Cardiac septum (tissue), 1 donor: ENCODE measurements at places on chromosomes 16 and 17. TPM values are rescaled to one million over a fixed set of nuclear protein-coding genes. Genes with fewer than 3 reads are reported as not detected.
A peak's percentile ranks its signal among the peaks of the same experiment; 100 is the strongest.

Gene TEKT5
- 0.22 TPM for total RNA-seq

Gene MEIOC
- not detected for total RNA-seq

Gene CACNG1
- total RNA-seq: not detected

Gene CHST4
- total RNA-seq: not detected

Gene MVD
- total RNA-seq: 27.1 TPM

Gene PRSS33
- total RNA-seq: not detected

Gene PABPN1L
- not detected for total RNA-seq

Gene SPATA32
- not detected for total RNA-seq

- no peak for DNase-seq
Measured at GRCh38 chr17:2271985-2272702, 31.4 kb downstream of the SMG6 start.

DNA sequence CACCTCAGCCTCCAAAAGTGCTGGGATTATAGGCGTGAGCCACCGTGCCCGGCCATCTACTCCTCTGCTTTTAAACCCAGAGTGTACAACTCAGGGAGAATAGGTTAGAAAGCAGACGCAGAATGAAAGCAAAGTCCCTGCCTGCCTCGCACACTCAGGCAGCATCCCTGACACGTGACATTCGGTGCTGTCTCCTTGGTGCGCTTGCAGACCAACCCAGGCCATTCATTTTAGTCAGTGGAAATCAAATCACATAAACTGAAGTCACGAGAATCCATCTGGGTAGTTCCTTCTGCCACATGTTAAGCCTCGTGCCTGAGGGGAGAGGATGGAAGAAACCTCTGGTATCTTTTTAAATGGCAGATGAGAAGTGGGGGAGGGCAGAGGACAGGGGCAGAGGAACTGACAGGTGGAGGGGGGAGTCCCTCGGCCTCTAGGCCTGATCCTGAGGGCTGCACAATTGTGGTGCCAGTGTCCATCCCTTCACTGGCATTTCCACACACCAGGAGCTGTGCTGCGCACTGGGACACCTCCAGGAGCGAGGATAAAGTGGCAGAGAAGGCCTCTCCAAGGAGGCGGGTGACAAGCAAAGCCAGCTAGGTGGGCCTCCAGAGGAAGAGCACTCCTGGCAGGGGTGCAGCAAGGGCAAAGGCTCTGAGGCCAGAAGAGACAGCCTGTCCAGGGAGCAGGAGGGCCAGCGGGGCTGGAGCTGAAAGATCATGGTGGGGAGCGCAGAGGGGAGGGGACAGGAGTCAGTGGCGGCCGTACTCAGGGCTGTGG, 196.3 kb downstream of the KATNIP start:
- DNase-seq: no peak

DNA sequence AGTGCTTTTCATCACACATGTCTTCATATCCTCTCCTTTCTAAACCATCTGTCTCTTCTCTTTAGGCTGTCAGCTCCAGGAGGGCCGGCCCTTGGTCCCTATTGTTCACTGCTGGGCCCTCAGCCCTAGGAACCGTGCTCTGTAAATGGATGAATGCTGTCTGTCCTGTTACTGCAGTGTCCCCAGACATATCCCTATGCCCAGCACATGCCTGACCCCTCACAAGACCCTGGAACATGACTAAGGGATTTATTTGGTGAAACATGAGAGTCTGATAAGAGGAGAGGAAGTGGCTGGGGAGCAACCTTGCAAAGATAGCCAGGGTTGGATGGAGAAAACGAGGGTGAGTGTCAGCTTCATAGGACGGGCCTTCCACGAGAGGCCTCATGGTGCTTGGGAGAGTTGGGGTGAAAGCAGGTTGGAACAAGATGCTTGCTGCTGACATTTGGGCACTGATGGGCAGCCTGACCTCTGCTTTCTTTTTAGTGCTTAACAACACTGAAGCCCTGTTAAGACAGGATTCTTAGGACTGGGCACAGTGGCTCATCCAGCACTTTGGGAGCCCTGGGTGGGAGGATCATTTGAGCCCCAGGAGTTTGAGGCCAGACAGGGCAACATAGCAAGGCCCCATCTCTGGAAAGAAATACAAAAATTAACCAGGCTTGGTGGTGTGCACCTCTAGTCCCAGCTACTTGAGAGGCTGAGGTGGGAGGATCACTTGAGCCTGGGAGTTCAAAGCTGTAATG, 39.0 kb downstream of the ABCC1 start:
- DNase-seq: no peak

DNA sequence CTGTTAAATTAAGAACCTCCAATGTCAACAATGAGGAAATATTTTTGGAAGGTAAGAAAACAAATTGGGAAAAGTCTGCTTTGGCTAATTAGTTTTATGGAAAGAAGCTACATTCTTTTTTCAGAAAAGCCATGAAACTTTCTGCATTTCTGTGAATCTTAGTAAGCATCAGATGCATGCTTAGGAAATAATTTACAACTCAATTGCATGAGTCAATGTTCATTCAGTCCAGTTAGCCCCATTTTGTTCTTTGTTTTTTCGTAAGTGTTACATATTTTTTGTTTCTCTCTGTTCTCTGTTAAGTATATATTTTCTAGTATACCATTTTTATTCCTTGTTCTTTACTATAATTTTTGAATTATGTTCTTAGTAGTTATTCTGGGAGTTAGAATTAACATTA, 195.2 kb upstream of the KIF2B start:
- no peak for DNase-seq

DNA sequence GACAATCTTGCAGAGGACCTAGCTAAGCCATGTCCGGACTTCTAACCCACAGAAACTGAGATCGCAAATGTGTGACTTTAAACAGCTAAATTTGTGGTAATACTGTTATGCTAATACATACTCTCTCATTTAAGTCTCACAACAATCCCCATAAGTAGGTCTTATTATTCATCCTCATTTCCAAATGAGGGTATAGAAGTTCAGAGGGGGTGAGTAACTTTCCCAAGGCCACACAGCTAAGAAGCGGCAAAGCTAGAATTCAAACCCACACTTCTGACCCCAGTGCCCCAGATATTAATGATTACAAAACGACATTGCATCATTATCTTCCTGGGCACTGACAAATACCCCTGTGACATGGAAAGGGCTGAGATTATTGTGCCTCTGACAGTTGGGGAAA, 81.4 kb downstream of the CNGB1 start:
- no peak for DNase-seq

- DNase-seq: no peak
Measured at GRCh38 chr16:8588682-8589056, 1.6 kb downstream of the TMEM114 start.

DNA sequence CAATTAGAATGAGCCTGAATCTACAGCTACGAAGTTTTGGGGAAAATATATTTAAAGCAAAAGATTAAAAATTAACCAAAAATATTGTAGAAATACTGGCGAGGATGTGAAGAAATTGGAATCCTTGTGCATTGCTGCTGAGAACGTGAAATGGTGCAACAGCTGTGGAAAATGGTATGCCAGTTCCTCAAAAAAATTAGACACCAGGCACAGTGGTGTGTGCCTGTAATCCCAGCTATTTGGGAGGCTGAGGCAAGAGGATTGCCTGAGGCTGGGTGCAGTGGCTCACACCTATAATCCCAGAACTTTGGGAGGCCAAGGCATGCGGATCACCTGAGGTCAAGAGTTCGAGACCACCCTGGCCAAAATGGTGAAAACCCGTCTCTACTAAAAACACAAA, 119.9 kb upstream of the TMEM97 start:
- no peak for DNase-seq

DNA sequence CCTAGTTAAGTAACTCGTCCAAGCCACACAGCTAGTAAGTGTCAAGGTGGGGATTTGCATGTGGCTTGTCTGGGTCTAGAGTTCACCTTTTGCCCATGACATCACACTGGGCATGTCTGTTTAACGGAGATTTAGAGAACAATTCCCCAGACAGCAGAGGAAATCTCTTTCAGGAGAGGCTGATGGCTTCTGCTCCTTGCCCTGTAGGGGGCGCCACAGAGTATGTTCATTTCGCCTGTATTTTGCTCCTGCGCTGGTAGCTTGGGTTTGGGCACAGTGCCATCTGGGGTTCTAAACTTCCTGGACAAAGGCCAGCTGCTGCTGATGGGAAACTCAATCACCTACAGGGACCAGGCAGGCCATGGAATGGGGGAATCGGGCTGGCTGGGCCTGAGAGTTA, 20.4 kb downstream of the OTOA start:
- no peak for DNase-seq

GRCh38 chr17:337022-337420, 15.6 kb downstream of the RPH3AL start:
- DNase-seq: no peak

GRCh38 chr16:70573451-70574121, 50.0 kb downstream of the SF3B3 start:
- peak; percentile 66 for DNase-seq

- DNase-seq: no peak
Measured at GRCh38 chr17:2551928-2552327, 40.2 kb upstream of the METTL16 start.

- DNase-seq: no peak
Measured at GRCh38 chr16:6701096-6701495, 631.5 kb upstream of the RBFOX1 start.

DNA sequence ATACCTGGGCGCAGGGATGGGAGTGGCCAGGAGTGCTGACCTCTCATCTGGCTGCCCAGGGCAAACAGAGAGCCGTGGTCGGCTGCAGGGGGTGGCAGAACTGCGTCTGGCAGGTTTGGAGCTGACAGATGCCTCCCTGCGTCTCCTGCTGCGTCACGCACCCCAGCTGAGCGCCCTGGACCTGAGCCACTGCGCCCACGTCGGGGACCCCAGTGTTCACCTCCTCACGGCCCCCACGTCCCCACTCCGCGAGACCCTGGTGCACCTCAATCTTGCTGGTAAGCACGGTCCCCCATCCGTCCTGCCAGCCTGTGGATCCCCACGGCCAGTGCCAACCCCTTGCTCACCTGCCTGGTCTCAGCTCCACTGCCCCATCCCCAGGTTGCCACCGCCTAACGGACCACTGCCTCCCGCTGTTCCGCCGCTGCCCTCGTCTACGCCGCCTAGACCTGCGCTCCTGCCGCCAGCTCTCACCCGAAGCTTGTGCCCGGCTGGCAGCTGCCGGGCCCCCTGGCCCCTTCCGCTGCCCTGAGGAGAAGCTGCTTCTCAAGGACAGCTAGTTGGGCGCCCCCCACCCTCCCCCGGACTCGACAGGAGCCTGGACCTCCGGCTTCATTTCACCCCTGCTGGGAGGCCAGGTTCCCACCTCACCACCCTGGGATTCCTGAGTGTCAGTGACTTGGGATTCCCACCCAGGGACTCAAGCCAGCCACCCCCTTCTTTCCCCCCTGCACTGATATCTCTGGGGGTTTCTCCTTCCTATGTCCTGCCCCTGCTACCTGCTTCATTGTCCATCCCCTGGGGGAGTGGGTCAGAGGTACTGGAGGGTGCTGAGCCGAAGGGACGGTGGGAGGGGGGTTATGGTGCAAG, 2.0 kb upstream of the ORAI3 start:
- DNase-seq: no peak

DNA sequence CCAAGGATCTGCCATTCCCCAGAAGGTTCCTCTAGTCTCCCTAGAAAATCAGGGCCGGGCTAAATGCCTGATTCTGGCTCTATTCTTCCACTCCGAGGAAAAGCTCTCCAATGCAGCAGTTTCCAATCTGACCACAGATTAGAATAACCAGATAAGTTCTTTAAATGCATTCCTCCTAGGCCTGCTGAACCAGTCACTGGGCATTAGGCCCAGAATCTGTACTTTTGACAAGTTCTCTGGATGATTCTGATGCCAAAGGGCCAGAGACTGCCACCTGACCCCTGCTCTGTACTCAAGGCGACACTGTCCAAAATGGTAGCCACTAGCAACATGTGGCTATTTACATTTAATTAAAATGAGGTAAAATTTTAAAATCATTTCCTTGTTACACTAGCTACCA, 22.3 kb downstream of the MAP3K14 start:
- no peak for DNase-seq

GRCh38 chr17:50843150-50843905, 7.9 kb downstream of the WFIKKN2 start:
- DNase-seq: no peak

DNA sequence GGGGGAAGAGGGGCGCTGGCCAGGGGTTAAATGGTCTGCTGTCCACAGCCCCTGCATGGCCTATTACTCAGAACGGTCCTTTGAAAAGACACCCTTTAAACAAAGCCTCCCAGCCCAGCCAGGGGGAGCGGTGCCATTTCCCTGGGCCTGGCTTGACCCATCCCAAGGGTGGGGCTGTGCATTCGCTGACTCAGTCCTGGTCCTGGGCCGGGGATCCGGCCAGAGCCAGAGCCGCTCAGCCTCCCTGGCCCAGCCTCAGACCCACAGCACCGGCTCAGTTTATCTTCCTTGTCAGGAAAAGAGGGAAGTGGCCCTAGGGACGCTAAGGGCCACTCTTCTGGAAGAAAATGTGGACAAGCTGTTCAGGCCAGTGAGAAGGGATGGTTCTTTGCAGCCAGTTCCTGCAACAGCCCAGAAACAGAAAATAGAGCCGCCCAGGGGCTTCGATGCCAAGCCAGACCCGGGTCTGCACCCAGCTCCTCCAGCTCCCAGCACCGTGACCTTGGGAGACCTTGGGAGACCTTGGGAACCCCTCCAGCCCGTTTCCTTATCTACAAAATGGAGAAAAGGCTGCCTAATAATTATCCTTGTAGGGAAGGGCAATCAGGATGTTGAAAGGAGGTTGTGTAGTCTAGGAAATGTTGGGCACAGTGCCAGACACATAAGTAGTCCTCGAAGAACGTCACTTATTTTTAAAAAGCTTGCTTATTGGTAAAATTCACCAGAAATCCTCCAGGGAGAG, 82.5 kb downstream of the ZDHHC7 start:
- DNase-seq: no peak

GRCh38 chr17:64442541-64442971, 6.4 kb upstream of the MILR1 start:
- DNase-seq: no peak

- DNase-seq: no peak
Measured at GRCh38 chr16:20814784-20815183, 8.5 kb downstream of the REXO5 start.

DNA sequence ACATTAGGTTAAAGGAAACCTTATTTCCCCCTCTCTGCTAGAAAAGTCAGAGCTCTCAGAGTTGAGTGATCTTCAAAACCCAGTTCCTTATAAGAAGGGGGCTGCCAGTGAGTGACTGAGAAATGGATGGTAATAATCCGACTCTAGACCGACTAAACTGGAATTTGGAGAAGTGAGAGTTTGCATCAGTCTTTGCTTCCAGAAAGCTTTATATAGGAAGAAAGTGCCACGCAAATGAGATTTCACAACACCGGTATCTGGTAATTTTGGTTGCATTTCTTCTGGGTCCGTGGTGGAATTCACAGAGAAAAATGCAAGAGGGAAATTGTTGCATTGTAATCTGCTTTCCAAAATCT, 271.4 kb downstream of the MAF start:
- no peak for DNase-seq

GRCh38 chr17:81942167-81942553, 4.9 kb downstream of the MYADML2 start:
- no peak for DNase-seq
